ENCODE measurements at places on chromosomes 4 and X.

- no peak for DNase-seq
Observed at GRCh38 chrX:21638311-21638710, 19.8 kb downstream of the KLHL34 start.

GRCh38 chr4:786861-787300, 39.0 kb downstream of the CPLX1 start:
- DNase-seq = no peak

DNA sequence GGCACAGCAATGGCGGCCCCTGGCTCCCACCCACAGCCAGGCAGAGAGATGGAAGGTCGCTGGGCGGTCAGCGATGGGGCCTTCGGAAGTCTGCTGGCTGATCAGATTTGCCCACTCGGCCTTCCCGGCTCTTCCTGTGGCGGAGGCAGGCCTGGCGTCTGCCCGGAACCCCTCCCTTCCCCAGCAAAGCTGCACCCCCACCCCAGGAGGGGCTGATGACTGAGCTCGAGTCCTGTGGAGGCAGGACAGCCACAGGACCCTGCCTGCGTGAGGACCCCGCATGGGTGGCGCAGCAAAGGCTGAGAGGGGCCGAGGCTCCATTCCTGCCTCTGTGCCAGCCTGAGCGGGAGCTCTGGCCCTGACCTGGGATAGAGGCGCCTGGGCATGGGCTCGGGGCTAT, 34.8 kb downstream of the TACC3 start:
- DNase-seq = no peak

- DNase-seq = no peak
Observed at GRCh38 chrX:48782795-48783194, 3.6 kb upstream of the GATA1 start.

- no peak for DNase-seq
Observed at GRCh38 chr4:156190615-156191014, 236.9 kb upstream of the CTSO start.

- no peak for DNase-seq
Observed at GRCh38 chr4:15162465-15163283, 160.4 kb downstream of the CPEB2 start.

- no peak for DNase-seq
Observed at GRCh38 chr4:98542011-98542410, 116.4 kb downstream of the TSPAN5 start.

DNA sequence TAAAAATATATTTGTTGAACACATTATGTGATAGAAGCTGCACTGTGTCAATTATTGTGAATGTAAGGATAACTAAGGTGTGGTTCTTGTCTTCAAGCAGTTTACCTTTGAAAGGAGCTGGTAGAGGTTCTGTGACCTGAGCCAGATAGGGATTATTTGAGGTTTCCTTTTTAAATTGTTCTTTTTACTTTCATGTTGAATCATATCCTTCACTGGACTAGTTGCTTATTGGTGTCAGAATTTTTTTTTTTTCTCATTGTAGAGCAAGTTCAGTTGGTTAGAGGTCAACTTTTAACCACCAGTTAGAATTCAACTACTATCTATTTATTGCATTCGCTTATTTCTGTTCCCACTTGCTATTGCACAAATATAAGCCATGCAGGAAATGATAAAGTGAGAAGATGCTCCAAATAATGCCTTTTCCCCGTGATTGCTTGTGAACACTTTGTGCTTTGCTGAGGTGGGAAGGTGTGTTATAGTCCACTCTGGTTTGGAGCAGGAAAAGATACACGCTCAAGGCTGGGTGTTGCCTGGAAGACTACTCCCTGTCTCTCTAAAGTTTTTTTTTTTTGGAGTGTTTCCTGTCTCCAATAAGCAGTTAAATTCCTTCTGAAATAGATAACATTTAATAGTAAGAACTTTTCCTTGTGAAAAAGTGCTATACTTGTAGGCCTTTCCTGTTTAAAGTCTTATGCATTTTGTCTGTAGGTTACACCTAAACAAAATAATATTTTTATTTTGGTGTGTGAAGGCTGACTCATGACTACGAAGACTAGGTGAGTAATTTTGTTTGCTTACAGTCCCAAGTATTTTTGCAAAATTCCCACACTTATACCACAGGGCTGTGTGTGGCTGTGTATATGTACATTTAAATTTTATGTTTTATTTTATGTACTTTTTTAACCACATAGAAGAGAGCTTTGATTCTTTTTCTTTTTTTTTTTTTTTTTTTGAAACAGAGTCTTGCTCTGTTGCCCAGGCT, 83.8 kb upstream of the LCORL start:
- DNase-seq = no peak

GRCh38 chrX:13064599-13065143, 20.3 kb upstream of the FAM9C start:
- no peak for DNase-seq

DNA sequence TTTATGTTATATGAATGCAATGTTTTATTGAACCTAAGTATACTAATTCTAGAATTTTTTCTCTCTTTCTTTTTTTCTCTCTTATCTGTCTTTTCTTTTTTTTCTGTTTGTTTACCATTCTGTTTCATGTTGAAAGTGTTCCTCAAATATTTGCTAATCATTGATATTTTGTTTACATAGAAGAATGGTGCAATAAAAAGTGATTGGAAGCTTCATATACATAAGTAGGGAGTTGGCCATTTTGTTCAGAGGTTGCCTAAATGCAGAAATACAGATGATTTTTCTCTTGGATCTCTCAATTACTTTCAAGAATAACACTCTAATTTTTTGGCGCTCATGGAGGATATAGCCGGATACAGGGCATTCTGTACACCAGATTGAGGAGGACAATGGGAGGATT, 5.7 kb upstream of the SERTM2 start:
- DNase-seq = no peak

- no peak for DNase-seq
Observed at GRCh38 chr4:37693030-37693429, 6.9 kb upstream of the RELL1 start.

- no peak for DNase-seq
Observed at GRCh38 chrX:3541336-3541735, 172.1 kb downstream of the PRKX start.

GRCh38 chr4:189767941-189768340, 172.7 kb upstream of the FRG1 start:
- DNase-seq = no peak

- DNase-seq = no peak
Observed at GRCh38 chrX:72659723-72660122, 54.4 kb downstream of the PHKA1 start.

DNA sequence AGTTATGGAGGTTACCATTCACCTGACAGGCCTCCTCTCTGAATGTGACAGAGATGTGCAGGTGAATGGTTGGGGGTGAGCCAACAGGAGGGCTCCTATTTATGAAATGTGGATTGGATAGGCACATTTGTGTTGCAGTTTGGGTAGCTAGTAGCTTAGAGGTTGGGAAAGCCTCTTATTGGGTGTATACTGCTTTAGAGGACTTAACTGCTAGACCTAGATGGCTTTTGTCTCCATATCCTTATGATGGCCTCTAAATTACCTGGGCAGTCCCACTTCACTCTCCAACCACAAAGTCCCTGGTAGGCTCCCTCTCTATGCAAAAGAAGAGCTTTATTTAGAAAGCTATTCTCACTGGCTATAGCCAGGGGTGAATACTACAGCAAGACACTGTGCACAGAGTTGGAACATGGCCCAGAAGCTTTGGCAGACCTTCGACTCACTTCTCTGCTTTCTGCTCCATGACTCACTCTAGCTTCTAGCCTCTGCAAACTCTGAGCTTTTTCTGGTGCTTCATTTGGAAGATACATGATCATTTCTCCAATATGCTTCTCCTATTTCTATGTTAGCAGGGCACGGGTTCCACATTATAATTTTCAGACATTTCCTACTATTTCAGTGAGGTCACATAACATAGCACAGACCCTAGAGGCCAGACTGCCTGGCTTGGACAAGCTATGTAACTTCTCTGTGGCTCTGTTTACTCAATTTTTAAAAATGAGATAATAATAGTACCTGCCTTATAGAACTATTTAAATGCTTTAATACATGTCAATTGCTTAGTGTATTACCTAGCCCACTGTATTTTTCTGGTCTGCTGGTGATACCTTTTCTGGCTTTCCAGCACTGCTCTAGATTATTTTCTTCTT, 6.0 kb upstream of the VGLL1 start:
- DNase-seq = no peak

GRCh38 chr4:118839221-118839927, 3.4 kb upstream of the SEC24D start:
- no peak for DNase-seq

DNA sequence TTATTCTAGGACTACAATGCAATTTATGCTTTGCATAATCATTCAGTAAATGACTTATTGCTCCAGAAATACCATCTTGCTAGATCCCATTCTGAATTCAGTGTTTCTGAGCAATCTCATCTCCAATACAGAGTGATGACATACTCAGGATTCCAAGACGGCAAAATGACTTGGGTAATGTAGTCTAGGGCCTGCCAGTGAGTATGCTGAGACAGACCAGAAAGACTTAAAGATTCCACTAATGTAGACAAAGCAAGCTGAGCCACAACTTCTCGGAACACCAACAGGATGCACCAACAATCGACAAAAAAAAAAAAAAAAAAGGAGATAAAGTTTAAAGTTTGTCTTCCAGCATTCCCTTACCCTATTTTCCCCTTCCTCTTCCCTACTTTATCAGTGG, 919 bp upstream of the SEC24B start:
- no peak for DNase-seq

- DNase-seq = no peak
Observed at GRCh38 chr4:119025916-119026661, 109.5 kb upstream of the MYOZ2 start.

- no peak for DNase-seq
Observed at GRCh38 chr4:158202481-158202880, 7.8 kb upstream of the TMEM144 start.

DNA sequence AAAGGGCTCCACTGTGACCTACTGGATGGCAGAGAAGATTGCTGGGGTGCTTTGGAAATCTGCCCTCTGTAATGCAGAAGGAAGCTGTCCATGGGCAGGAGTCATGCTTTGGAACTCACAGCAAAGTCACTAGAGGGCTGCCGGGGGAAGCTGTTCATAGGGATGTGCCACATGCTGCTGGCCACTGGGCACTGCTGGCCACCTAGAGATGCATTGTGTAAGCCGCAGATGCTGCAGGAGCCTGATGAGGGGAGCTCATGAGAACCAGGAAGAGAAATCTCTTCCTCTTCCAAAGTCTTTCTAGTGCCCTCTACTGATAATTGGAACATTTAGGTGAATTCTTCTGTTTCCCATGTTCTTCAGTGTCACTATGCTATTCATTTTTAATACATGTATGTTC, 31.2 kb upstream of the UXT start:
- no peak for DNase-seq

GRCh38 chrX:103215425-103215991, 600 bp downstream of the BEX4 start:
- peak; percentile 5 for DNase-seq

DNA sequence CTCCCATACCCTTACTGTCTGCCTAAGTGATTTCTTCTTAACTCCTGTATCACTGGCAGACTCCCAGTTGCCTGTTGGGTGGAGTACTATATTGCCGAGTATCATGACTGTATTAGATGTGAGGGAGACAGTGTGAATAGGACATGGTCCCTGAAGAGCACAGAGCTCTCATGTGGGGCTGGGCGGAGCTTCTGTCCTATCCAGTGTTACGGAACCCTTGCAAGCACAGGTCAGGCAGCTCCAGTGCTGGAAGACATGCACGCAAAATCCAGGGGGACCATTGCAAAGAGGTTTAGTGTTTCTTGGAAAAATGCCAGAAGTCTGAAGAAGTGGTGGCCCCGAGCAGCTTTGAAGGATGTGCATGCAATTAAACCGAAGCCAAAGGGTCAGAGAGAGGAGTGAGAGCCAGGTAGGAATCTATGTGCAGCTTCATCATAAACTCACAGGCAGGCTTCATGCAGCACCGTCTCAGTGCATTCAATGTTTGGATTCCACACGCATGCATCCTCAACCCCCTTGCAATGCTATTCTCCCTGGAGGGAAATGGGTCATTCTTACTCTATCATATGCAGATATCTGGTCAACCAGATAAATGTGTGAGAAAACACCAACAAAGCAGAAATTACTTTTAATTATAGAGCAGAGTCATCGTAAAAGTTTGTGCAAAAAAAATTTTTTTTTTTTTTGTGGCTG, 49.7 kb upstream of the DHRSX start:
- DNase-seq = no peak

DNA sequence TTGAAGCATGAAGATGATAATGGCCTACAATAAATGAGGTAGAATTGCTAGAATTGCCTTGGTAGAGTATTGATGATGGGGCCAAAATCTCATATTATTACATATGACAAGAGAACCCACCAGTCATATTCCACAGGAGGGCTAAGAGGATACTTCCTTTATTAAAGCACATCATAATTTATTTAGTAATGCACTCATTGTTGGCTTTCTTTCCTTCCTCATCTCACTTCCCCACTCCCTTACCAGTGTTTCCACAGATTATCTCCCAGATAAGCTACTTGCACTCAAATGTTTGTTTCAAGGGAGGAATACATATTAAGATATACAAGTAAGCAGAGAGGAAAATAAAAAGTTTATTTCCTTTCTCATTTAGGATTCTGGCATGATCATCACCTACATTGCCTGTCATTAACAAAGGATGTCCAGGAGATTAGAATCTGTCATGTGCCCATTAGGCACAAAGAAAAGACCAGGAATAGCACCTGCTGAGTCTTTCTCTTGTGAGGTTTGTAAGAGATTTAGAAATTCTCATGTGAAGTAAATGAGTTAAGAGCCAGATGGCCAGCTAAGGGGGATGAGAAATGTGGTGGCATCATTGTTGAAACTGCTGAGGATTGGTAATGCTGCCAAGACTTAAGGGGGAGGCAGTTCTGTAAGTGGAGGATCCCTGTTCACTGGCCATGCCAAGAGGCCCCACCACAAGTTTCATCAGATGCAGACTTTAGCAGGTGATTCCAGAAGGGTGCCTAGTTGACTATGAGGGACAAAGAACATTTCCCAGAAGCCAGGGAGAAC, 52.4 kb upstream of the PRDM8 start:
- no peak for DNase-seq

- DNase-seq = no peak
Observed at GRCh38 chr4:158704274-158704673, 18.9 kb downstream of the PPID start.

DNA sequence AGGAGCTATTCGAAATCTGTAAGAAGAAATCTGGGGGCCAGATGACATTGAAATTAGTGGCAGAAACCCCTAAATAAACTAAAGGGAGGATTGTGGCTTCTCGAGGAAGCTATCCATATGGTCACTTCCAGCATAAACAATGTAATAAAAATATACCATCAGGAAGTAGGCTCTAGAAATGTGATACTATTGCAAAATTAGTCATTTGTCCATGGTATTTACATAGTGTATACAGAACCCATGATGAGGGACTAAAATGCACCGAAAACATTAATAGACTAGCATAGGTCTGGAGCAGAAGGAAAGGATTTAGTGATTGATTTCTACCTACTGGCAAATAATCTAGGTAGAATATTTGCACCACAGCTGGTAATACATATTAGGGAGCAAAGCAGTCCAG, 1344.0 kb downstream of the FSTL5 start:
- DNase-seq = no peak

- DNase-seq = no peak
Observed at GRCh38 chr4:99156992-99157391, 12.9 kb upstream of the ADH4 start.

All from activated effector memory CD4-positive, alpha-beta T cell treated with Interleukin-2 at 50 U/mL for 16 hours (primary cell).